T-helper 1 cell treated with Interleukin-12 subunit alpha and Interleukin-12 subunit beta and Interleukin-4 antibody, amounts not matched to agents 30 ng/mL and 1 ng/mL, for 36 hours (primary cell): ENCODE measurements at places on chromosomes 16 and 17. TPM values are rescaled to one million over a fixed set of nuclear protein-coding genes. Genes with fewer than 3 reads are reported as not detected.

CES4A gene
- 48.9 and 54.4 TPM in 2 replicates for total RNA-seq

BOLA2 gene
- total RNA-seq, result 8.8 and 11.9 TPM in 2 replicates

KIF18B gene
- total RNA-seq, result 54.0 and 55.2 TPM in 2 replicates

MRM3 gene
- total RNA-seq, result 17.2 and 21.0 TPM in 2 replicates

DNAH3 gene
- total RNA-seq, result 0.10 TPM in 1 of 2 replicates, not detected in the other

CHST5 gene
- not detected in 2 replicates for total RNA-seq

CAMKK1 gene
- 3.9 and 4.3 TPM in 2 replicates for total RNA-seq

NPIPB4 gene
- 239 and 269 TPM in 2 replicates for total RNA-seq

GP2 gene
- not detected in 2 replicates for total RNA-seq

ASPA gene
- not detected in 2 replicates for total RNA-seq

DHRS7C gene
- total RNA-seq, result not detected in 2 replicates

MMP2 gene
- total RNA-seq, result 0.24 and 0.32 TPM in 2 replicates

MYH1 gene
- not detected in 2 replicates for total RNA-seq

GLP2R gene
- total RNA-seq, result not detected in 2 replicates

SSTR5 gene
- total RNA-seq, result not detected in 2 replicates

SHISA9 gene
- total RNA-seq, result not detected in 2 replicates

CD300A gene
- 49.6 and 50.3 TPM in 2 replicates for total RNA-seq

SPN gene
- 381 and 388 TPM in 2 replicates for total RNA-seq

ELMO3 gene
- total RNA-seq, result 8.0 and 8.9 TPM in 2 replicates

TMEM88 gene
- total RNA-seq, result 1.6 TPM in 2 replicates

KRTAP4-12 gene
- not detected in 2 replicates for total RNA-seq

MFSD11 gene
- total RNA-seq, result 24.6 and 25.1 TPM in 2 replicates

MYL11 gene
- not detected in 2 replicates for total RNA-seq

PPP1R27 gene
- total RNA-seq, result not detected in 2 replicates

PTX4 gene
- total RNA-seq, result not detected in 2 replicates

SLX4 gene
- 12.0 and 13.0 TPM in 2 replicates for total RNA-seq

MVP gene
- total RNA-seq, result 263 and 268 TPM in 2 replicates
